ENCODE measurements at places on chromosomes 2 and 18.

DNA sequence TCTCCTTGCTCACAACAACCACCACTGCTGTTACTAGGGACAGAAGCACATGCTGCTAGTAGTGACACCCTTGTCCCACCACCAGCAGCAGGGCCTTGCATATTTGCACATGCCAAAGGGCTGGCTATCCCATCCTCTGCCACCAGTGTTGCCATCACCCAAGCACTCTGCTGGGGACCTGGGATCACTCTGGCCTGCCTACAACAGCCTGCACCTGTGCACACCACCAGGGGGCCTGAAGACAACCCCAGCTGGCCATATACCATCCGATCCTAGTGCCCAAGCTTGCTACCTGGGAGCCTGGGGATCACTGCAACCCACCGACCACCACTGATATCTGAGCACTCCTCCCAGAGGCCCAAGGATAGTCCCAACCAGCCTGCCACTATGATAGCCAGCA, 99.9 kb upstream of the FANCL start:
- no peaks in the 10 kb centered on the region for H3K36me3 ChIP-seq
- H3K4me3 ChIP-seq = no peak overlapping the region
- H3K27ac ChIP-seq = no peak overlapping the region
- H3K27me3 ChIP-seq = no peaks in the 10 kb centered on the region
- H3K4me1 ChIP-seq = peaks cover 3% of the 10 kb centered on the region

GRCh38 chr2:240789051-240789453, 31.0 kb downstream of the KIF1A start:
- no peaks in the 10 kb centered on the region for H3K36me3 ChIP-seq
- H3K4me1 ChIP-seq = no peaks in the 10 kb centered on the region
- H3K4me3 ChIP-seq = no peak overlapping the region
- DNase-seq = peak; percentile 12
- H3K27ac ChIP-seq = no peak overlapping the region

GRCh38 chr2:42510191-42510590, 16.4 kb upstream of the KCNG3 start:
- H3K36me3 ChIP-seq = no peaks in the 10 kb centered on the region
- H3K4me1 ChIP-seq = peaks cover 2% of the 10 kb centered on the region
- H3K4me3 ChIP-seq = no peak overlapping the region
- no peaks in the 10 kb centered on the region for H3K27me3 ChIP-seq

- H3K36me3 ChIP-seq = no peaks in the 10 kb centered on the region
- no peak overlapping the region for H3K27ac ChIP-seq
- H3K27me3 ChIP-seq = no peaks in the 10 kb centered on the region
- no peak overlapping the region for H3K4me3 ChIP-seq
- DNase-seq = no peak
Observed at GRCh38 chr18:11565716-11566115, 43.7 kb upstream of the SLC35G4 start.

DNA sequence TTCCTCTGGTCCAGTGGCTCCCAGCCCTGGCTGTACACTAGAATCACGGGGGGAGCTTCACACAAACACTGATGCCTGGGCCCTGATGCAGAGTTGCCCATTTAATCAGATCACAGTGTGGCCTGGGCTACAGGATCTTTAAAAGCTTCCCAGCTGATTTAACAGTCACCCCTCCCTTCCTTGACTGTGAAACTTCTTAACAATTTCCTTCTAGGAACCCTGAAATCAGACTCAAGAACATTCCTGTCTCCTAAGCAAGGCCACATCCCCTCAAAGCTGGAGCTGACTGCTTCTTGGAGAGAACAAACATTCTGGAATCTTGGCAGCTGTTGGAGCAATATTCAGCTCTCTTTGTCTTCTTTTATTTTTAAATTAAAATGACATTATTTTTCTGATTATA, 88.7 kb downstream of the ADD2 start:
- no peak overlapping the region for H3K27ac ChIP-seq
- H3K4me3 ChIP-seq = no peak overlapping the region
- H3K4me1 ChIP-seq = no peaks in the 10 kb centered on the region
- no peaks in the 10 kb centered on the region for H3K27me3 ChIP-seq
